ENCODE measurements at places on chromosomes 2 and 18. TPM values are rescaled to one million over a fixed set of nuclear protein-coding genes. Genes with fewer than 3 reads are reported as not detected.
A peak's percentile ranks its signal among the peaks of the same experiment; 100 is the strongest.

ASXL3 gene
- 8.0 TPM for total RNA-seq

DNA sequence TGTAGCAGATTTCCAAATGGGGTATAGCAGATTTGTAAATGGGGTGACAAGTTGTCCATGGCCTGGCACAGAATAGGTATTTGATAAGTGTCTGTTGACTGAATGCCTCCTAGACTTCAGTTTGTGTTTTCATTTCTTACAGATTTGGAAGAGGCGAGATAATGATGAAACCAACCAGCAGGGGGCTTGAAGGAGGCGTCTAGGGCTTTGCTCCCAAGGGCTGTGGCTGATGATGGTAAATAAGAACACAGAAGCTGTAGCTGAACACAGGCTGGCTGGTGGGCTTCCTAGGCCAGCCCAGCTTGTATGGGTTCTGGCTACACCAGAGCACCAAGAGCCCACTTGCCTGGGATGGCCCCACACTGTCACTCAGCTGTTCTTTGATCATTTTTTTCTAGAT lies 19.4 kb downstream of the SFTPB start:
- no peak overlapping the region for H3K27ac ChIP-seq
- no peaks in the 10 kb centered on the region for H3K4me1 ChIP-seq
- no peak overlapping the region for H3K4me3 ChIP-seq
- peaks cover 61% of the 10 kb centered on the region for H3K36me3 ChIP-seq

DNA sequence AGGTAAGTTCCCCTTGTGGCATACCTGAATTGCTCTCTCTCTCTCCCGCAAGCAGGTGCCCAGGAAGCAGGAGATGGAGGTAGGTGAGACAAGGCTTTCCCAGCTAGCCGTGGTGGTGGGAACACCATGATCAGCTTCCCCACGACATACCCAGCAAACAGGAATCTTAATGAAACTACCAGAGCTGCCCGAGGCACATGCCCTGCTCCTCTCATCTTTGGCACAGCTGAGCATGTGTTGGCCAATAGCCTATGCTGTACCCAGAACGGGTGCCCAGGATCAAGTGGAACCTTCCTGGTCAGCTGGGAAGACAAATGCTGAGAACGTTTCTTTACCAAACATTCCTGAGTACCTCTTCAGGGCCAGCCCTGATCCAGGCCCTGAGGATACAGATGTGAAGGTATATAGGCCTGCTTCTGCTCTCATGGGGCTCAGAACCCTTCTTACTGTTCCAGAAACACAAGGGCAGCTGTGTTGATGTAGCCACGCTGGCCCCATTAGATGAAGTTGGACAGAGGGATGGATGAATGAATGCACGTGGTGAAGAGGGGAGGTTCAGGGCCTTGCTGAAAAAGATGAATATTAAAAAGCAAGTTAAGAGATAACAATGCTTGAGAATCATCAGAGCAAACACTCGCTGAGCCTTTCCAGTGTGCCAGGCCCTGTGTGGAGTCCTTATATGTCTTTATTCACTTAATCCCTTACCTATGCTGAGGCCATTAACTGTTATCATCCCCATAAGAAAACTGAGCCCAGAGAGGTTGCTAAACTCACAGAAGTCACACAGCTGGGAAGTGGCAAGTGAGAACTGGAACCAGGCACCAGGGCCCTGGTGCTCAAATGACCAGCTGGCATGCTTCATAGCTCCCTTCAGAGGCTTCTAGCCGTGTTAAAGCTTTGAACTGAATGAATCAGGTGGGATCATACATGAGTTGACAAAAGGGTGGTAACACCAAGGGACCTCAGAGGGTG lies 68.8 kb upstream of the TMEM247 start:
- H3K4me1 ChIP-seq, result no peaks in the 10 kb centered on the region
- H3K27me3 ChIP-seq, result no peaks in the 10 kb centered on the region
- no peak overlapping the region for H3K27ac ChIP-seq
- no peak for DNase-seq
- H3K4me3 ChIP-seq, result no peak overlapping the region
- H3K36me3 ChIP-seq, result no peaks in the 10 kb centered on the region

DNA sequence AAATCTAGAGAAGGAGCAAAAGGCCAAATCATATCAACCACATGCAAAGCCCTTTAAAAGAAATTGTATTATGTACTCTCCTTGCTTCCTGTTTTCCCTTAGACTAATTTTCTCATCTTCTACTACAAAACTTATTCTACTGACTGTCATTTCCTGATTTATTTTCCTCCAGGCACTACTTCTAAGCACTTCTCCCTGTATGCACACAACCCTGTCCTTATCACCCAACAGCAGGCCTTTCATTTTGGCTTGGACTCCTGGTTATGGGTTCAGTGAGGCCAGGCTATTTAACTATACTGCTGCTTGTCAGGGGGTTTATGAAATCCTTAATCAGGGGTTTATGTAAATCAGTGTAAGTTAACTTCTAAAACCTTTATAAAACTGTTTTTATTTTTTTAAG lies 205.1 kb upstream of the FAM98A start:
- H3K36me3 ChIP-seq, result no peaks in the 10 kb centered on the region
- H3K27me3 ChIP-seq, result no peaks in the 10 kb centered on the region
- no peak overlapping the region for H3K27ac ChIP-seq
- no peak for DNase-seq

GRCh38 chr18:74381621-74382295 lies 66.1 kb downstream of the C18orf63 start:
- no peaks in the 10 kb centered on the region for H3K27me3 ChIP-seq
- DNase-seq, result no peak
- no peak overlapping the region for H3K4me3 ChIP-seq

DNA sequence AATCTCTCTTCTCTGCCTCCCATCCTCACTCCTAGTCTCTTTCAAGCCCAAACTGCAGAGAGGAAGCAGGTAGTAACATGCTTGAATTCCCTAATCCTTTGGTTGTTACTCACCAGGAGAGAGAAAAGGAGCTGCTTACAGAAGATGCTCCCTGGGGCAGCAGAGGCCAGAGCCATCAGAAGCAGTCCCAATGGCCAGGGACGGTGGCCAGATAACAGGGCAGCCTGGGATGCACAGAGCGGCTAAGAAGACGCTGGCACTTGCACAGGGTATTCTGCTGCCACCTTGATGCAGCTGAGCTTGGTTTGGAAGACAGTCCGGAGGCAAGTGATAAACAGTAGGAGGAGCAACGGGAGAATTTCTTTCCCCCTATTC lies 250 bp downstream of the DSC1 start:
- H3K4me1 ChIP-seq, result no peaks in the 10 kb centered on the region
- no peak for DNase-seq
- no peak overlapping the region for H3K4me3 ChIP-seq
- H3K36me3 ChIP-seq, result no peaks in the 10 kb centered on the region
- H3K27ac ChIP-seq, result no peak overlapping the region

DNA sequence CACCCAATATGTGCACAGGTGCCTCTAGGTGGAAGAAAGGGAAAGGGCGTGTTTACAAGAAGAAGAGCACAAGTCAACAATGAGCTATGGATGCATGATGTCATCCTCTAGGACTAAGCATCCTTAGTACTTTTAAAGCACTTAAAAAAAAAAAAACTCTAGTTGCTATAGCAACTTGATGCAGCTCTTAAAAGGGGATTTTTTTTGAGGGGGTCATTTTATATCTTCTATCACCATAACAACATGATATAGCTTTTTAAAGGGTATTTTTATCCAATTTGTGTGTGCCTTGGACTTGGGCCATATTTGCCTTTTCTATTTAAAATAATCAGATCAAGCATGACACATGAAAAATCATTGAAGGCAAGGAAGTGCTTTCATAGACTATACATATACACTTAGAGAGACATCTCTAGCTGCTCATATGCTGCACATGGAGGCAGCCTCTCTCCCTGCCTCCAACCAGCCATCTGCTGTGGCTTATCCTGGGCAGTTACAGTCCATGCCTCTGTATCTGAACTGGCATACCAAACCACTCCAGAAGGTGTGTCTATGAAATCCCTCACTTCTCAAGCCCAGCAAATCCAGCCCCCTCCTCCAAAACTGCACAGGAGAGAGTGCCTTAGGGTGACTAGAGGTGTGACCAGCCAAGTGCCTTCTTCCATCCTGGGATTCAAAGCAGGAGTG lies 165.4 kb downstream of the MSH2 start:
- no peak overlapping the region for H3K4me3 ChIP-seq
- H3K27ac ChIP-seq, result no peak overlapping the region
- no peak for DNase-seq

DNA sequence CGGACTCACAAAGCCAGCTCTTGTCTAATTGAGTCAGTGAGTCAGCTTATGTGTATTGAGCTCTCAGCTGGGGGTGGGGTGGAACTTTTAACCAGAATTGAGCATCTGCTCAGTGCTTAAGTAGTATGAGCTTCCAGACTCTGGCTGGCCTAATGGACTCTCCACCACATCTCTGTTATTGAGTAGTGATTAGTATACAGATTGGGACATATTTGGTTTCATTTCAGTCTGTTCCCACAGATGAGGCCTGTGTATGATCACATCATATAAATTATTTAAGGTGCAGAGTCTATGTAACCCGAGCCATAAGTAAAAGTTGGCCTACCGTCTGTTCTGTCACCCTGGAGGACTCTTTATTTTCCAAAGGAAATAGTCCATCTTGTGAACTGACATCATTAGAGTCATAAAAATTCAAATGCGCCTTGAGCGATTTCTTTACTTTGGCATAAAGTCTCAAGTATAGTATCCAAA lies 152.1 kb downstream of the THSD7B start:
- no peak overlapping the region for H3K27ac ChIP-seq
- H3K27me3 ChIP-seq, result no peaks in the 10 kb centered on the region
- no peaks in the 10 kb centered on the region for H3K36me3 ChIP-seq
- H3K4me3 ChIP-seq, result no peak overlapping the region
- no peak for DNase-seq

GRCh38 chr2:119700866-119701265 lies 21.9 kb downstream of the TMEM177 start:
- H3K27ac ChIP-seq, result no peak overlapping the region
- H3K36me3 ChIP-seq, result no peaks in the 10 kb centered on the region
- DNase-seq, result no peak
- no peaks in the 10 kb centered on the region for H3K27me3 ChIP-seq

- H3K36me3 ChIP-seq, result no peaks in the 10 kb centered on the region
- DNase-seq, result peak; percentile 69
- no peak overlapping the region for H3K27ac ChIP-seq
These were observed 77.0 kb upstream of the CNGA3 start for GRCh38 chr2:98269274-98269673.

GRCh38 chr2:207934720-207935119 lies 90.6 kb downstream of the PLEKHM3 start:
- H3K27me3 ChIP-seq, result no peaks in the 10 kb centered on the region
- no peak for DNase-seq
- no peaks in the 10 kb centered on the region for H3K36me3 ChIP-seq

DNA sequence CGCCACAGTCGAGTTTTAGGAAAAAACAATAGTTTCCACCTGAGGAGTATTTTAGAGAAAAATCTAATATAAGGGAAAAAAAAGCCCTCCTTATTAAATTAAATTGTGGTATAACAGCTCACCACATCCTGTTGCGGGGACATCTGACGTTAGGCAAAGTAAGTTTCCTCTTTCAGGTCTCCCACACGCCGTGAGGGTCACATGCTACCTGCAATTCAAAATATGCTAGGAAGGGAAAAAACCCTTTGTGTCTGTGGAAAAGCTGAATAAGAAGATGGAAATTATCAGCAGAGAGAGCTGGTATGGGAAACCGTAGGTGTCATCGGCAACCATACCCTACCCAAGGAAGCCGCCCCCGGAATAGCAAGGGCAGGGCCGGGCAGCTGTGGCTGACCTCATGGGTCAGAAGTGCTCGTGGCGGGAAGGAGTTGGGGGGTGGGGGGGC lies 128.0 kb downstream of the NFATC1 start:
- H3K36me3 ChIP-seq, result peaks cover 5% of the 10 kb centered on the region
- H3K4me1 ChIP-seq, result peaks cover 5% of the 10 kb centered on the region
- no peak overlapping the region for H3K4me3 ChIP-seq
- no peaks in the 10 kb centered on the region for H3K27me3 ChIP-seq
- H3K27ac ChIP-seq, result no peak overlapping the region
- DNase-seq, result no peak

GRCh38 chr18:28078298-28078697 lies 98.6 kb downstream of the CDH2 start:
- no peaks in the 10 kb centered on the region for H3K27me3 ChIP-seq

DNA sequence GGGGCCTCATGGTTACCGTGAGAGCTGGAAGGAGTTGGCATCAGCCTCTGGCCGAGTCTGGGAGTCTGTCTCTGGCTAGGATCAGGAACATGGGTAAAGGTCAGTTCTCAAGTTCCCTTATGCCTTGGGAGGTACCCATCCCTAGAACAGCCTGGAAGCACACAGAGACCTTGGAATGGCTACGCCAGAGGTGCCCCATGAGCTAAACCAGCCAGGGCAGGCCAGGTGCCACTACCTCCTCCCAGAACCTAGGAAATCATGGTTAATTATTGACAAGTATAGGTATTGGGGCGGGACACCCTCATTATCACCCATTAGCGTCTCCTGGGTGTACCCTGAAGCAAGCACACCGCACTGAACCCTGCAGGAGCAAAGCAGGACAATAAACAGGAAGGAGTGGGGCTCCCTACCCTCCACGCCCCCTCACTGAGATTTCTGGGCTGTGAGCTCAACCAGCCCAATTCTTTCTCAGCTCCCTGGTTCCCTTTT lies 3.0 kb upstream of the ASPRV1 start:
- no peaks in the 10 kb centered on the region for H3K4me1 ChIP-seq
- no peak for DNase-seq
- H3K36me3 ChIP-seq, result no peaks in the 10 kb centered on the region
- H3K27ac ChIP-seq, result no peak overlapping the region
- H3K4me3 ChIP-seq, result no peak overlapping the region

GRCh38 chr2:150207979-150208378 lies 279.5 kb downstream of the RND3 start:
- H3K27me3 ChIP-seq, result no peaks in the 10 kb centered on the region
- no peak for DNase-seq

GRCh38 chr2:75221862-75222261 lies 22.5 kb upstream of the TACR1 start:
- H3K27me3 ChIP-seq, result no peaks in the 10 kb centered on the region
- H3K4me1 ChIP-seq, result no peaks in the 10 kb centered on the region
- no peak overlapping the region for H3K4me3 ChIP-seq
- H3K27ac ChIP-seq, result no peak overlapping the region

GRCh38 chr2:240435948-240436682 lies 652 bp downstream of the GPC1 start:
- peak overlapping the region; percentile 96 for H3K27ac ChIP-seq
- no peaks in the 10 kb centered on the region for H3K4me1 ChIP-seq
- H3K27me3 ChIP-seq, result peaks cover 23% of the 10 kb centered on the region
- peak overlapping the region; percentile 90 for H3K4me3 ChIP-seq

DNA sequence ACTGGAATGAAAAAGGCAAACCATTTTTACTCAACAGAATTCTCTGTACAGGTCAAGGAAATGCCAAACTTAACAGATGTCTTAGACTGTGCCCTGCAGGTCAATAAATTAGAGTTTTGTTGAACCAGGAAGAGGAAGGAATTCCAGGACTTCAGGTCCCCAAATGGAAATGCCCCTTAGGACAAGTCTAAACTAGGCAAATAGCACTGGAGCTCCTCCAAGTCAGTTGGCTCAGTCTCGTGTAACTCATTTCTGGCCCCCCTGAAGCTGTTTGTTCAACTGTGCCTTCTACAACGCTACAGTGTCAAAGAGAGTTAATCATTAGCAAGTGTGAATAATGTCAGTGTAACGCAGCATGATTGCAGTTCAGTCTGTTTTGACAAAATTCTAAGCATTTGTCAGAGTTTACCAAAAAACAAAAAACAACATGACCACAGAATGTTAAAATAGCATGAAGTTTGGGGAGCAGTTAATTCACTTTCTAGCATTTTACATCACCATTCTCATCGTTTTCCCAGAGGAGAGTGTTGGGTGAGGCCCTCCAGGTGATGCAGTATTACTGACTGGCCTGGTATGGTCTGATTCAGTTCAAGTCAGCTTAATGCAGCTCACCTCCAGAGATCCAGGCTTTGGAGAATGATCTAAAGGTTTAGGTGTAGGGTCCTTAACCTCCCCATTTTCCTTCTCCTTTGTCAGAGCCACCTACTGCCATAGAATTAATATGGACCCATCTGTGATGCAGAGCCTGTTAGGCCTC lies 108.1 kb downstream of the AQP4 start:
- no peaks in the 10 kb centered on the region for H3K36me3 ChIP-seq
- no peak overlapping the region for H3K4me3 ChIP-seq
- no peaks in the 10 kb centered on the region for H3K27me3 ChIP-seq
- DNase-seq, result no peak
